ENCODE measurements at places on chromosomes 3 and 15. TPM values are rescaled to one million over a fixed set of nuclear protein-coding genes. Genes with fewer than 3 reads are reported as not detected.

GRCh38 chr3:127693336-127693843 is 20.6 kb downstream of the ABTB1 start:
- DNase-seq = no peak

Gene BFSP2
- not detected for total RNA-seq

GRCh38 chr3:149342413-149343380 is 9.3 kb upstream of the TM4SF18 start:
- no peak for DNase-seq

Gene ANKRD63
- 0.45 TPM for total RNA-seq

Gene GOLGA8S
- not detected for total RNA-seq
